ENCODE measurements at places on chromosomes 4 and X.
A peak's percentile ranks its signal among the peaks of the same experiment; 100 is the strongest.

- no peak for DNase-seq
Measured at GRCh38 chrX:132463411-132463810, 25.4 kb downstream of the MBNL3 start.

DNA sequence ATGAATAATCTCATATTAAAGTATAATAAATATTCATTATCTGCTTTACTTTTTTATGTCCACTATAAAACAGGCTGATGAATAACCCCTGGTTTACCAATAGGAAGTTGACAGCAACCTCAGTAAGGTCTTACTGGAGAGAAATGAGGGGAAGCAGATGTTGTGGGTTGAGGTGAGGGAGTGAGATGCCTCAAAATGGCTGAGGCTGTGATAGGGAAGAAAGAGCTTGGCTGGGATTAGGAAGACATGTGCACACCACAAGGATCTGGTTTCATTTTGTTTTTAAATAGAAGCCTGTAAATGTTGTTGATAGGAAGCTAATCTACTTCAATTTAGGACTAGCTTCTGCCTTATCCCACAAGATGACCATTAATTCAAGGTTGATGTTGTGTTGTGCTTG lies 14.4 kb upstream of the CYBB start:
- no peak for DNase-seq

GRCh38 chrX:79162076-79162475 lies 17.6 kb downstream of the GPR174 start:
- no peak for DNase-seq

DNA sequence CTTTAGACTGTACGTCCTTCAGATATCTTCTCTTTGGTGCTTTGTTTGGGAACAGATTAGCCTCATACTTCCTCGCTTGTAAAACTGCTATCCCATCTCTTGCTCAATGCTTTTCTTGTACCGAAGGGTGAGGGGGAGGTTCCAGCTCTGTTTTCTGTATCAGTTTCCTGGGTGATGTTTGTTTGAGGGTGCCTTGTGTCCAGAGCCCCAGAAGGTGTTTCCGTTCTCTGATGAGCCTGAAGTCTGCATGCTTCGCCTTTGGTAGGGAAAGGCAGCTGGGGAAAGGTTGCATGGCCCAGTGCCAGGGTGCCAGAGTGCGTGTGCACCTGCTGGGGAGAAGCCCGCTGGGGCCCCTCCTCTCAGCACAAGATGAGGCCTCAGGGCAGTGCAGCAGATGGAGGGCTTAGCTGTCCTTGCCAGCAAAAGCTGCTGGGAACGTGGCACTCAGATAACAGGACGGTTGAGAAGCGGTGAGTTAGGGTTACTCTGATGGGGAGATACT lies 73.7 kb downstream of the TBL1X start:
- DNase-seq, result no peak

DNA sequence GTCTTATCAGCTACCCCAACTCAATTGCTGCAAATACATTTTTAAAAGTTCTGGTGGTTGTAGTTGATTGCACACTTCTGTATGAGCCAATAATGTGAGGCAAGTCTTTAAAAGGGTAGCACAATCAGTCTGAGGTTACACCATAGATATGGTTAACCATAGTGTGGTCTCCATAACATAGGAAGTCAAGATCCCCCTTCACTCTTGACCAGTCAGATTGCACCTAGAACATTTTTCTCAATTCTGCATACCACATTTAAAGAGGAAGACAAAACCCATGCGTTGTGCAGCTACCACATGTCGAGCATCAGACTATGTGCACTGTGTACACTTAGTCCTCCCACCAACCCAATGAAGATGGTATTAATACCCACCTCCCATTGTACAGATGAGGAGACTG lies 26.5 kb upstream of the CYBB start:
- DNase-seq, result no peak

DNA sequence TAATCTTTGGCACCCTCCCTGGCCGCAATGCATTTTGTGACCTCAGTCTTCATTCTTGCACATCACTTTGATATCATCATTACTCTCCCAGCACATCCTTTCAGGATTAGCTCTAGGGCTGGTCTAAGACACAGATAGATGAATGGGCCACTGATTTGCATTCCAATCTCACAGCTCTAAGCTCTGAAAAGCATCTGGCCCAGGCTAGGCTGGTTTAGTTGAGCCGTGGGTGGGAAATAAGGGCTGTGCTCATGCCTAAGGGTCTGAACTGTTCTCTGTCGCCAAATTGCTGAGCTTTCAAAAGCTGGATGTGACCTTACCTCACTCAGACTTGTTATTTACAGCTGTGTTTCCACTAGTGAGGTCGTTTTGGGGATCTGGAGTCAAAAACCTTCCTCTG lies 30.0 kb upstream of the SLC9A7 start:
- no peak for DNase-seq

DNA sequence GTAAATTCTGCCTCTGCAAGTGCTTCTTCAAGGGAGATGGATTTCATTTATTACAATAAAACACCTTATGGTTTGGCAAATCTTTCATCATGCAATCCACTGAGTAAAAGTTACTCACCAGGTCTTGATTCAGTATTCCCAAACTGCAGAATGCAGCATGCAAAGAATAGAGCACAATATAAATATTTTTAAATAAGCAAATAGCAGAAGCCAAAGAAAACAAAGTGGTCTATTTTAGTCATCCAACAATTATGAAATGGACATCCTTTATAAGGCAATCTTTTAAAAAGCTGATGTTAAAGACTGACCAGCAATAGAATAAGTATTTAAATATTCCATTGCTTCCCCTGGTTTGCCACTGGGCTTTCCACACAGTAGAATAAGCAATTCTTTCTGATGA lies 59.5 kb downstream of the SLC39A8 start:
- no peak for DNase-seq

DNA sequence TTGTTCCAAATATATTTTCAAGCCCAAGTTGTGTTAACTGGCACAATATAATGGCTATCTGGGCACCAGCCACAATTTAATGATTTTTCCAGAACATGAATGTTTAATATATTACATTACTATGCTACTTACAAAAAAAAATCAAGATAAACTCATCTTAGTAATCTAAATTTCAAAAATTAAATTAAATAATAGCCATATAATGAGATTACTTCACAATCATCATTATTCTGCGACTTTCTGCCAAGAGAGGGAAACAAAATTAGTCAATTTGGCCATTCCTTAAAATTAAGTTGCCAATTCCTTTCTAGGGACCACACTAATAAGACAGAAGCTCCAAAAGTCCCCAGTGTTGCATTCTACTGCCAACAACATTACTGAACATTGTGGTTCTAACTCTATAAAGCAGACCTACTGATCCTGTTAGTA lies 7.5 kb downstream of the NEK1 start:
- no peak for DNase-seq

GRCh38 chr4:148454835-148455234 lies 12.6 kb upstream of the NR3C2 start:
- no peak for DNase-seq

DNA sequence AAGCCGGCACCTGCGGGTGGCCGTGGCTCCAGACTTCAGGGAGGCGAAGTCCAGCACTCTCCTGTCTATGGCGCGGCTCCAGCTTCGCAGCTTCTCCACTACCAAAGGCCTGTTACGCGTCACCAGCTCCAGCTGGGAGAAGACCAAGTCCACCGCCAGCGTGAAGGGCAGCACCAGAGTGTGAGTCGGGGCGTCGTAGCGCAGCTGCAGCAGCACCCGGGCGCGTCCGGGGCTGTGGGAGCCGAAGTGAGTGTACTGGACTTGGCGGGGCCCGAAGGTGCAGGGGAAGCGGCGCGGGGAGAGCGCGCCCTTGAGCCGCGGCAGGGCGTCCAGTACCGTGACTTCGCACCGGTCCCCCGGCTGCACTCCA lies 444 bp downstream of the FREM3 start:
- no peak for DNase-seq

DNA sequence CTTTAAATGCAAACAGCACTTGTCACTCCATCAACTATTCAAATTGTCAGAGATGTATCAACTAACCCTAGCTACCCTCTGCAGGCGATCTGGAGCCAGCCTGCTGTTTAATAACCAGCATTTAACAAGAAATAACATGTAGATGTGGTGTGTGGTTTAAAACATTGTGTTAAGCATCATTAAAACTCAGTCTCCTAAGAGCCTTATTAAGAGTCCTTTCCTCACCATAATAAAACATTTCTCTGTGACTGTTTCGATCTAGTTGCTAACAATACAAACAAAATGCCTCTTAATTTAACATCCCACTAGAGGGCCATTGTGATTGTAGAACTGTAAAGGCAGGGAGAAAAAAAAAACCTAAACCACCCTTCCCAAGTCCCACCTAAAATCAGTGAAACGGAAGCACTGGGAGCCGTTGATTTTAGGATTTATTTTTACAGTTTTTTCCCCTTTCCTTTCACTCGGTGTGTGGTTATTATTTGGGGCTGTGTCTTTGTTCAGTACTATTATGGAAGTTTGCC lies 708.6 kb downstream of the C4orf33 start:
- no peak for DNase-seq

DNA sequence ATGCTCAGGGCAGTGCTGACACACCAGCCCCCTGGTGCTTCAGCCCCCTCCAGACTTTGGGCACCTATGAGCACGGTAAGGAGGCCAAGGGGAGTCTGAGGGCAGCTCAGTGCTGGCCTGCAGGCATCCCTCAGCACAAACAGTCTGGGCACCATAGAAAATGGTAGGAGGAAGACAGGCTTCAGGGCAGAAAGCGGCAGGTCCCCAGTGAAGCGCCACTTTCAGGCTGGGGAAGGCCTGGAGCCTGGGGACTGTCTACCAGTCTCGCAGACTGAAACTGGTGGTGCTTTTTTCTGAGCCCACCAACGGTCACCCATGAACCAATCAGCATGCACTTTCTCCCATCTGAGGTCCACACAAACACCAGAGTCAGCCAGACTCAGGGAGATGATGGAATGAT lies 1074.7 kb downstream of the PCDH18 start:
- DNase-seq, result no peak

DNA sequence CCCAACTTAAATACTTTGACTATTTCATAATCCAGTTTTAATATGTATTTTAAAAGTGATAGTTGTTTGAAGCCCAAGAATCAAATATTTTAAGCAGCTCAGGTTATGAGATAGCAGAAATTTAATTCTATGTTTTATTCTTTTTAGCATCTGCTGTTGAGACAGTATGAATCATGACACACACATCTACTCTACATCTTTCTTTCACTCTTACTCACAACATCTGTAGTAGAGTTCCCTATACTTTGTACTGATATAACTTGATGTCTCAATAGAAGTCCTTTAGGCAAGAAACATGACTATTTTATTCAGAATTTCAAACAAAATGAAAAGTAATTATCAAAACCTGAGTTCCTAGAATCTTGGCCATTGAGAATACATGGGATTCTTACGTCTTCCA lies 187.9 kb upstream of the GNPDA2 start:
- no peak for DNase-seq

- DNase-seq, result no peak
Measured at GRCh38 chr4:137909529-137910309, 332.4 kb downstream of the SLC7A11 start.

GRCh38 chrX:84907324-84907968 lies 96.2 kb upstream of the APOOL start:
- no peak for DNase-seq

- DNase-seq, result no peak
Measured at GRCh38 chr4:179399054-179399782, 1957.0 kb upstream of the AGA start.

DNA sequence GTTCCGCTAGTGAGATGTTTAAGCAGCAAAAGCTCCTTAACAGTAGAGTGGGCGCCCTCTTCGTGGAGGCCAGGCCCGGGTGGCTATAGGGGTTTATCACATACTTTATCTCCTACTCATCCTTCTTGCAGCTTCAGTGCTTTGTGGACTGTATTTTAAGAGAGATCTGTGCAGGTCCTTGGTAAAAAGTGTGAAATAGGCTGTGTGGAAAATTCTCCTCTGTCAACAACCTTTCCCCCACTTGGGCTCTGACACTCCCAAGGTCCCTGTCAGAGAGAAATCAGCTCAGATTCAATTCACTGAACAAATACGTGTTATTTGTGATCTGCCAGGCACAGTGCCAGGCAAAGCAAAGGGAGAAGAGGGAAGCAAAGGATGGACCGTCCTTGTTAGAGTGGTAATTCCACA lies 214.3 kb upstream of the PPARGC1A start:
- DNase-seq, result no peak

GRCh38 chrX:118493653-118494297 lies 1.8 kb upstream of the DOCK11 start:
- DNase-seq, result no peak

GRCh38 chrX:15664487-15665444 lies at the start of gene CLTRN:
Gene CLTRN (minus strand): TSS chrX:15664805. CDS start chrX:15664775, 30 bp downstream.
- no peak for DNase-seq

GRCh38 chrX:74510401-74510800 lies 89.1 kb downstream of the SLC16A2 start:
- peak; percentile 42 for DNase-seq

DNA sequence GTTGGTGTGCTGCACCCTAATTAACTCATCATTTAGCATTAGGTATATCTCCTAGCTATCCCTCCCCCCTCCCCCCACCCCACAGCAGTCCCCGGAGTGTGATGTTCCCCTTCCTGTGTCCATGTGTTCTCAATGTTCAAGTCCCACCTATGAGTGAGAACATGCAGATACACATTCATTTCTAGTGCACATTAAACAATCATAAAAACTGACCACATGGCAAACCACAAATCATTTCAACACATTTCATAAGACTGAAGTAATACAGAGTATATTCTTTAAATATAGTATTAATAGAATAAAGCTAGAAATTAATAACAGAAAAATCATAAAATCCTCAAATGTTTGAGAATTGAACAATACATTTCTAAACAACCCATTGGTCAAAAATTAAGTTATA lies 34.1 kb downstream of the PRKG2 start:
- no peak for DNase-seq

DNA sequence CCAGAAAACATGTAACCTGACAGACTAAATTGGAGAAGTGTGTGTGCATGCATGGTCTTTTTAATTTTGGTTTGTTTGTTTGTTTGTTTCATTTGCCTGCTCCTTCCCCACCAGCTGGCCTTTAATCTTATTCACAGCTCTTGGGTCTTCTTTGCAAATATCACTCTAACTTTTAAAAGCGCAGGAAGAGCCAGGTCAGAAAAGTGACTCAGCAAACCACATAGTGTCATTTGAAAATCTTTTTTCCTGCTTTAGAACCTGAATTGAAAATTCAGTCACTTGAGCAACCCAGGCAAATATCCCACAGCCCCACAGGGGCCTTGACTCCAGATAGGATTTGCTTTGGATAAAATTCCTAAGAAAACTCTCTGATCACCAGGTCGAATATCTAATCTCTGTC lies 4.6 kb downstream of the TMEM255A start:
- DNase-seq, result no peak

- no peak for DNase-seq
Measured at GRCh38 chrX:20500171-20500865, 233.6 kb upstream of the RPS6KA3 start.

DNA sequence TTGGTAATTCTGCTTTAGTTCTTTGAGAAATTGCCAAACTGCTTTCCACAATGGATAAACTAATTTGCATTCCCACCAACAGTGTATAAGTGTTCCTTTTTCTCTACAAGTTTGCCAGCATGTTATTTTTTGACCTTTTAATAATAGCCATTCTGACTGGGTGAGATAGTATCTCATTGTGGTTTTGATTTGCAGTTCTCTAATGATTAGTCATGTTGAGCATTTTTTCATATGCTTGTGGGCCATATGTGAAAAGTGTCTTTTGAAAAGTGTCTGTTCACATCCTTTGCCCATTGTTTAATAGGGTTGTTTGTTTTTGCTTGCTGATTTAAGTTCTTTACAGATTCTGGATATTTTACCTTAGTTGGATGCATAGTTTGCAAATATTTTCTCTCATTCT lies 25.9 kb downstream of the ENPEP start:
- no peak for DNase-seq

Measured in GM06990 (cell line).